ENCODE measurements at places on chromosomes 12 and 14. TPM values are rescaled to one million over a fixed set of nuclear protein-coding genes. Genes with fewer than 3 reads are reported as not detected.

RCOR1 gene
- total RNA-seq: 24.3 TPM

DNA sequence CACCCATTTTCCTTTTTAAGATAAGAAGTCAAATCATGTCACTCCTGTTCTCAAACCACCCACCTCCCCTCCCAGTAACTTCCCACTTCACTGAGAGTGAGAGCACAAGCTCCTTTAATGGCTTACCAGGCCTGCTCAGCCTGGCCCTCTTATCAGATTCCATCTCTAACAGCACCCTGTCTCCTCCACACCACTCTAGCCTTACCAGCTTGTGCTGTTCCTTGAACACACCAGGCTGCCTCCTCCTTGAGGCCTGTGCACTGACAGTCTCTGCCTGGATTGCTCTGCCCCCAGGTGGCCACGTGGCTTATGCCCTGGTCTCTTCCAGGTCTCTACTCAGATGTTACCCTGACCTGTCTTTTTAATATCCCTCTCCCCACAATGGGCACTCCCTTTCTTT is 40.1 kb upstream of the EVL start:
- no peak for DNase-seq

GRCh38 chr12:50979369-50980052 is 27.2 kb downstream of the HIGD1C start:
- no peak for DNase-seq

EID3 gene
- 9.1 TPM for total RNA-seq

GLI1 gene
- total RNA-seq: 0.25 TPM

IQSEC3 gene
- 1.7 TPM for total RNA-seq

GRCh38 chr12:121461048-121461447 is 61.1 kb downstream of the RNF34 start:
- no peak for DNase-seq

DNA sequence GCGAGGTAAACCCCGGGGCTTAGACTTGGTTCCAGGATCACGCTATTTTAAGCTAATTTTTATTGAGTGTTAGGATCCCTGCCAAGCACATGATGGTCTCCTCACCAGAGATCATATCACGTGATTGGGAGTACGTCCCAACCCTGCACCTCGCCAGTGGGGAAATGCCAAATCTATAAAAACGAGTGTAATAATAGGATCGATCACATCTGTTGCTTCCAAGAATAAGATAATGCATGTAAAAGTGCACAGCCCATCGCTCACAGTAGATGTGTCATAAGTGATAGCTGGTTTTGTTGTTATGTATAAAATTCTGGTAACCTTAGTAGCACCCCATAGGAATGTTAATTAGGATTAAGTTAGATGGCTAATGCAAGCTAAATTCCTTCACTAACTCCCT is 581.0 kb upstream of the TMEM132C start:
- DNase-seq: no peak

All from vagina (tissue), 2 donors.